ENCODE measurements at places on chromosomes 4 and X.

DNA sequence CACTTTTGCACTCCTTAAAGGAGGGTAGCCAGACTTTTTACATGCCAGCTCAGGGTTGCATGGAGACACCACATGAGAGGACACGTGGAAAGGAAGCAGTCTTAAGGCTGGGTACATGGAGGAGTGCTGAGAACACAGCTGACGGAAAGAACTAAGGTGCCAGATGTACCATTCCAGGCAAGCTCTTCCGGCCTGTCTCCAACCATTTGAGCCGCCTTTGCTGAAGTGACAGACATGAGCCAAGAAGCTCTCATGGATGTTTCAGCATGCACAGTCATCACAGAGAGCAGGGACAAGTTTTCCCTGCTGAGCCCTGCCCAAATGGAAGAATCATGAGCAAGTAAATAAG, 83.4 kb upstream of the BMP2K start:
- DNase-seq = no peak

GRCh38 chr4:46974891-46975543, 18.4 kb downstream of the GABRA4 start:
- no peak for DNase-seq

DNA sequence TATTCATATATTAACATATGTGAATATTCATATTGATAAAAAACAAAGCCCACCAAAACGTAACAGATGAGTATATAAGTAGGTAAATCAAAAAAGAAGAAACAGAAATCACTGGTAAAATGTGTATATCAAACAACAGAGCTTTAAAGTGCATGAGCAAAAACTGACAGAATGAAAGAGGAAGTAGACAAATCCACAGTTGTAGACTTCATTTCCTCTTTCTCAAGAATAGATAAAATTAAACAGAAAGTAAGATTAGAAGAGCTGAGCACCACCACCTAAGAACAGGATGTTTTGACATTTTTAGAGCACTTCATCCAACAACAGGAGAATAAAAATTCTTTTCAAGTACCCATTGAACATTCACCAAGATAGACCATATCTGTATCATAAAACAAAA, 64.6 kb downstream of the CNKSR2 start:
- no peak for DNase-seq

DNA sequence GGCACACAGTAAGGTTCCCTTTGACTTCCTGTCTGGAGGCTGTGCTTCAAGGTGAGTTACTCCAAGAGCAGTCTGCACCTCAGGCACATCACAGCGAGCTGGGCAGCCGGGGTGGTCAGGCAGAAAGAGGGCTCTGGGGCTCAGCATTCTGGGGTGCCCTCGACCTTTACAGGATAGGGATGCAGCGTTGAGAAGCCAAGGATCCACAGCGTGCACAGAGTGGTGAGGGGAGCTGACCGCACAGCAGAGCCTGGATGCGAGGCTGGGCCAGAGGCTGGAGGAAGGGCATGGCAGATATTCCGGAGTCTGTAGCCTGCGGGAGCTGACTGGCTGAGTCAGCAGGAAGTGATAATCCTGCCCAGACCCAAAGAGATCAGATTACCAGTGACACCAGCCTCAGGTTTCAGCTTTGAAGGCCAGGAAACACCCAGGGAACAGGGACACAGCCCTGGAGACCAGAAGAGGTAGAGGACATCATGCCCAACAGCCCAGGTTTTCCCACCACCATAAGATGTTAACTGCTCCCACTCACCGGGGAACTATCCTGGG, 38.4 kb upstream of the PDLIM3 start:
- DNase-seq = no peak

- no peak for DNase-seq
These were observed 642.6 kb downstream of the PCDH7 start for GRCh38 chr4:31362756-31363155.

GRCh38 chr4:141255016-141255415, 34.3 kb downstream of the ZNF330 start:
- no peak for DNase-seq

DNA sequence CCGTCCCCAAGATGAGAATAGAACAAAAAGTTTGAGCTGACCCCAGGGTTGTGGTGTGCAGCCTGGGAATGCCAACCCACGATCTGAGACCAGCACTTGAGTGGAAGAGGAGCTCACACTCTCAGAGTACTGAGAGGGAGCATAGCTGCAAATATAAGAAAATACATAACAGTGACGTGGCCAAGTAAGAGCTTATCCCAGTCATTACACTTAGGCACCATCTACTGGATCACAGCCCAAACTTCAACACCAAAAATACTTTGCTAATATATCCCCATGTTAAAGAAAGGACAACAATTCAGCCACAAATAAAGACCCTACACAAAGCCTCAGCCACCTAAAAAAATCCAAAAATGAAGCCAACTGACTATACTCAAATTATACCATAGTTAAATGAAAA, 33.3 kb upstream of the CXCL6 start:
- DNase-seq = no peak

DNA sequence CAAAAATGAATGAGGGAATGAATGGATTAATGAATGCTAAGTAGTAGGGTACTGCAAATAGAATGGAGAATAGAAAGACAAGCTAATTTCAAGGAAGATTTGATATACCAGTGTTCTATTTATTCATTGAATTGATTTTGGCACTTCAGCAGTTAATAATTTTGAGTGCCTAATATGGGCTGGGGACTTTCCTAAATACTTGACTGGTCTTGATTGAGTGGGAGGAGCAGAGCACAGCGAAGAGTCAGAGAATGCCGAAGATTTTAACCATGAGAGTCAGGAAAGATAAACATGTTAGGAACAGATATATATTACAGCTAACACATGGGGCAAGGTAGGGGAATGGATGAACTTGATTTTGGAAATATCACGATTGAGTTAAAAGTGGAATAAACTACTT, 10.6 kb downstream of the IL15 start:
- DNase-seq = no peak
